Trophoblast cell (in vitro differentiated cells and primary cell): ENCODE measurements at places on chromosomes 11 and 22.
A peak's percentile ranks its signal among the peaks of the same experiment; 100 is the strongest.

- peaks cover 37% of the 10 kb centered on the region for H3K36me3 ChIP-seq
- H3K27ac ChIP-seq = no peak overlapping the region
Measured at GRCh38 chr11:65412271-65413076, 10.1 kb upstream of the NEAT1 start.

GRCh38 chr11:10275714-10276113 is 18.3 kb downstream of the SBF2 start:
- no peaks in the 10 kb centered on the region for H3K36me3 ChIP-seq
- no peaks in the 10 kb centered on the region for H3K4me1 ChIP-seq
- H3K27ac ChIP-seq = no peak overlapping the region
- H3K27me3 ChIP-seq = no peaks in the 10 kb centered on the region
- DNase-seq = peak; percentile 63
- no peak overlapping the region for H3K4me3 ChIP-seq

- H3K27ac ChIP-seq = no peak overlapping the region
- H3K4me3 ChIP-seq = no peak overlapping the region
- DNase-seq = no peak
- H3K4me1 ChIP-seq = peaks cover 17% of the 10 kb centered on the region
Measured at GRCh38 chr22:27310966-27311697, 490.4 kb downstream of the MN1 start.

DNA sequence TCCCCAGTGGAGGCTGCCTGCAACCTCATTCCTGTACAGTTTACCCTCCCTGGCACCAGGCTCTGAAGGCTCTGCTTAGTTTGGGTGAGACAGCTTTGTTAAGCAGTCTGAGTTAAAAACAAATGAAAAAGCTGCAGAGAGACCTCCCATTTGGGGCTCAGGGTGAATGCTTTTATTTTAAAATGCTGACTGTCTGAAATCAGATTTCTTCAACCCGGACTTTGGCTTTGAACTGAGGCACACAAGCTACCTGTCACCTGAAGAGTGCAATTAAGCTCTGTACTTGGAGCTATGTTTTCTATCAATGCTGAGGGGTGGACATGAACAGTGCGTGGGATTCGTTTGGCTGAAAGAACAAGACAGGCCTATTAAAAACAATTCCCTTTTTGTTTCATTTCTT is 217.5 kb upstream of the SORL1-AS1 start:
- H3K4me3 ChIP-seq = no peak overlapping the region
- H3K4me1 ChIP-seq = peaks cover 11% of the 10 kb centered on the region
- H3K36me3 ChIP-seq = no peaks in the 10 kb centered on the region

DNA sequence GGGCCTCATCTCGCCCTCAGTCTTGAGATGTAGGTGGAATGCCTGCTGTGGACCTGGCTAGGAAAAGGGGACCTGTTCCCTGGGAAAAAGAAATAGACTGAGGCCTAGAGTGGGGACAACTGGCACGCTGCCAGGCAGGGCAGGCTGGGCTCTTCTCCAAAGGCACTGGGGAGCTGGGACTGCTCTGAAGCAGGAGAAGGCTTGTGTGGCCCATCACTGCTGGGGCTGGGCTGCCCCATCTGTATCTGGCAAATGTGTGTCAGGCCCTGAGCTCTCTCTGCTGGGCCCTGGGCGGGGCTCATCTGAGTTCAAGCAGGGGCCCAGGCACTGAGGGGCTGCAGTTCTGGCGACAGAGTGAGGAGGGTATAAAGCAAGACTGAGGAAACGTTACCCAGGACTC is 32.9 kb downstream of the ARVCF start:
- DNase-seq = no peak
- no peak overlapping the region for H3K27ac ChIP-seq
- H3K36me3 ChIP-seq = peaks cover 4% of the 10 kb centered on the region
- H3K4me1 ChIP-seq = peaks cover 13% of the 10 kb centered on the region
- no peak overlapping the region for H3K4me3 ChIP-seq
